ENCODE measurements at places on chromosomes 7 and 10.

- no peak for DNase-seq
Measured at GRCh38 chr10:4243651-4244050, 458.6 kb upstream of the KLF6 start.

GRCh38 chr7:1156782-1157535 is 3.0 kb downstream of the ZFAND2A start:
- DNase-seq = no peak

GRCh38 chr7:6090738-6091505 is 59.7 kb downstream of the ANKRD61 start:
- DNase-seq = no peak

GRCh38 chr10:132722394-132723329 is 63.3 kb downstream of the NKX6-2 start:
- no peak for DNase-seq

DNA sequence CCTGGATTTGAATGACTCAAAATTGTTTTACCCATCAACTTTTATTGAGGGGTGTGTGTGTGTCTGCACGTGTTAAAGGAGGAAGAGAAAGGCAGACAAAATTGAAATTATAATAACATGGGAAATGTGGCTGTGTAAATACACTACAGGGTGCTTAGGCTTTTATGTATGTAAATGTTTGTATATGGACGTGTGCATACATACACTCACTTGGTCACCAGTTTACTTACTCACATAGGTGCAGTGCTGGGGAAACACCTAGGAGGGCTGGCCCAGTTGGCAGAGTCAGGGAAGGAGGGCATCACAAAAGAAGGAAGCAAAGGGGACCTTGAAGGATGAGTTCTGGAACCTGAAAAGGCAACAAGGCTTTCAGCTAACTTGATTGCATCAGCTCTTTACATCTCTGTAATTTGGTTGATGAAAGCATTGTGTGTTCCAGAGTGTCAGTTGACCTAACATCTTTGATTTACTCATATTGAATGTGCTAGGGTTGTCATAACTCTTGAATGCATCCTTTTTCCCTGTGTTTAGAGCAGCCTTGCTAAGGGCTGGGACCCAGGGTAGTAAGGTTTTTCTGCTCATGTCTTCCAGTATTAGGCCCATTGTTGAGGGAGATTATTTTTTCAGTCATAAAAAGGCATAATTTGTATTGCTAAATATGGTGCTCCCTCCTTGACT is 10.2 kb downstream of the WDR11 start:
- no peak for DNase-seq

DNA sequence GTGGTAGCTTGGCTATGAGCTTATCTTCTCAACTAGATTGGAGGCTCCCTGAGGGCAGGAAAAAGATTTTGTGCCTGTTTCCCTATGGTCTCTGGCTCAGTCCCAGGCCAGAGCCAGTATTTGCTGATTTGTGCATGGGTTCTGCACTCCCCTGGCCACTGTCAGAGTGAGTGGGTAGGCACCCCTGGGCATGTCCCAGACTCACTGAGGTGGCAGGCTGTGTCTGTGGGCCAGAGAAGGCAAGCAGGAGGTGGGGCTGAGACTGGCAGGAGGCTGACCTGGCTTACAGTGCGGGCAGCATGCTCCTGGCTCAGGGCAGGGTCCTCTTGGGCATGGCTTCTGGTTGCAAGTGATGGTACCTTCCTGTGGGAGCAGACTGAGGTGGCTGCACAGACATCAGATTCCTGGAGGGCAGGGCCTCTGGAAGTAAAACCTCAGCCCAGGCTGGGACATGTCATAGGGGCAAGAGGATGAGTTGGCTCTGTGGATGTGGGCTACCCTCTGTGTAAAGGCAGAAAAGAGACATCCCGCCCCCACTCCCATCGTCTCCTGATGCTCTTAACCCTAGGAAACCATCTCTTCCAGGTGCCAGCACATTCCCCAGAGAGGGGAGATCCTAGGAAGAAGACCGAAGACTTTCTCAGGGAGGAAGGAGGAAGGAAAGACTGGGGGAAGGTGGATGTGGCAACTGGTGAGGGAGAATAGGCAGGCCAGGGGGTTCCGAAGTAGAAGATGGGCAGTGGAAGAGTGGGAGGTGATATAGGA is 4.3 kb downstream of the KCP start:
- no peak for DNase-seq

GRCh38 chr7:128833946-128834325 is 3.7 kb downstream of the FLNC start:
- DNase-seq = no peak

GRCh38 chr7:73622527-73622908 is 1.8 kb downstream of the MLXIPL start:
- no peak for DNase-seq

GRCh38 chr10:32060347-32060746 is 4.1 kb upstream of the KIF5B start:
- no peak for DNase-seq

DNA sequence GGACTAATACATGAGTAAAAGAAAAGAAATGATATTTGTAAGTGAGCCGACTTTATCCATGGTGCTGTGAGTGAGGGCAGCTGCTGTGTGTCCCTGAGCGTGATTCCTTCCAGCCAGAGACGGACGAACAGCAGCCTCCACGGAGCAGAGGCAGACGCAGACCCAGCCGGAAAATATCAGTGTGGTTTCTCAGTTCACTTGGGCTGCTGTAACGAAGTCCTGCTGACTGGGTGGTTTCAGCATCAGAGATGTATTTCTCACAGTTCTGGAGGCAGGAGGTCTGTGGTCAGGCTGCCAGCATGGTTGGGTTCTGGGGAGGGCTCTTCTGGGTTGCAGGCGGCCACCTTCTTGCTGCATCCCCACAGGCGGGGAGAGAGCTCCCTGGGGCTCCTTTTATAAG is 375.6 kb downstream of the GLRX3 start:
- DNase-seq = no peak

DNA sequence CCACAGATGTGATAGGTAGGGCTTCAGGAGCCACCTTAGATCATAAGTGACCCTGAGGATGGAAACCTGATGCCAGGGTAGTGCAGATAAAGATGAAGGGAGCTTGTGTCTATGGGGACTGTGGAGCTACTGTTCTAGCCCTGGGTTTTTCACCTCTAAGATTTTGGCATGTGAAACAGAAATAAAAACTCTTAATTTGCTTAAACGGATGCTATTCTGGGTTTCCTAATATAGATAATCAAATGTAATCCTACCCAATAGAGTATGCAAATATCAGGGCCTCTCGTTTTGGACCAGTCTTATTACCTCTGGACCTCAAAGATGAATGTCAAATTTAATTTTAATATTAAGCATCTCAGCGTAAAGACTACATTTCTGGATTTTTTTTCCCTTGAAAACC is 49.3 kb downstream of the ABCB4 start:
- no peak for DNase-seq

- no peak for DNase-seq
Measured at GRCh38 chr7:22587322-22587721, 87.3 kb upstream of the STEAP1B start.
